H1 (cell line): ENCODE measurements at places on chromosomes 12 and 14. TPM values are rescaled to one million over a fixed set of nuclear protein-coding genes. Genes with fewer than 3 reads are reported as not detected.

ASCL1 gene
- total RNA-seq = not detected in 2 replicates

ATF7 gene
- total RNA-seq = 16.6 and 18.4 TPM in 2 replicates

CACNA1C gene
- total RNA-seq = 1.3 and 1.9 TPM in 2 replicates

P2RX7 gene
- 0.42 and 0.56 TPM in 2 replicates for total RNA-seq

CCDC177 gene
- 2.8 and 2.9 TPM in 2 replicates for total RNA-seq

POTEM gene
- total RNA-seq = not detected in 2 replicates

HOXC9 gene
- not detected in 2 replicates for total RNA-seq

ANO4 gene
- total RNA-seq = 2.9 and 3.4 TPM in 2 replicates

IRAK3 gene
- 1.8 and 2.2 TPM in 2 replicates for total RNA-seq

CHGA gene
- 15.7 and 17.5 TPM in 2 replicates for total RNA-seq

DYRK2 gene
- total RNA-seq = 31.6 and 34.9 TPM in 2 replicates

OTOGL gene
- 0.17 and 0.31 TPM in 2 replicates for total RNA-seq

KRT7 gene
- total RNA-seq = 13.2 and 16.5 TPM in 2 replicates

ZFHX2 gene
- total RNA-seq = 27.0 and 28.6 TPM in 2 replicates

RAD51AP1 gene
- 42.4 and 48.3 TPM in 2 replicates for total RNA-seq

RERG gene
- 0.55 and 0.86 TPM in 2 replicates for total RNA-seq
